Body of pancreas (tissue), 4 donors: ENCODE measurements at places on chromosomes 6 and 20.
A peak's percentile ranks its signal among the peaks of the same experiment; 100 is the strongest.

DNA sequence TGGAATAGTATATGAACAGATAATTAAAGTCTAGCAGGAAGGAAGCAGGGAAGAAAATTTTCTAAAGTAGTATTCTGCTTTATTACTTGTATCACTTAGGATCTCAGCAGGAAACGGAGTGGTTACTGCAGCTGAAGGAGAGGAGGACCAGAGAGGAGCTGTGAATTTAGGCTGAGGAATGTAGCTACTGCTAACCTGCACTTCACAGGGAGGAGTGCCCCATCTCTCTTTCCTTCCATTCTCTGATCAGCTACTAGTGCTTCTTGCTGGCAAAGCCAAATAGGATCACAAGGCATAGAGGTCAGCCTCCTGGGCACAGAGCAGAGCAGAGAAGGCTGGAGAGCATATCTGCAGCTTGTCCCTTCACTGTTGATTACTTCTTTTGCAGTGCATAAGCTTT, 205.3 kb upstream of the ASCC3 start:
- DNase-seq = no peak

DNA sequence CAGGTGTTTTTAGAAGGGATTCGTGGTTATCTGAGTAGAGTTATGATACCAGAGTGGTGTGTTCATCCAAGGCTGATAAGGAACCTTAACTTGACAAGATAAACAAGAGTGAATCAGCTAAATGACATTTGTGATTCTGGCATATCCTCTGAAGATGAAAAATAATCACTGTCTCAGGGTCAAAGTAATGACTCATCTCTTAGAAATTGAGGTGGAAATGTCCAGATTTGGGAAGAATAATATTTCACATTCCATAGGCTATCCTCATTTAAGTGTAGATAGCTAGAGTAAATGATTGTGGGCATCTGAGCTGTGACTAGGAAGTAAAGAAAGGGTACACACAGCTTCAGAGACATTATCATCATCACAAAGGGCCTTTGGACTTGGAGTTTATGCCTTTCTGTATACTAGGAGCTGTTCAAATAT, 255.7 kb downstream of the GJA1 start:
- DNase-seq = no peak

- DNase-seq = no peak
Measured at GRCh38 chr6:9405825-9406224, 970.5 kb upstream of the SLC35B3 start.

GRCh38 chr20:38296433-38296832, 7.5 kb upstream of the BPI start:
- DNase-seq = no peak

DNA sequence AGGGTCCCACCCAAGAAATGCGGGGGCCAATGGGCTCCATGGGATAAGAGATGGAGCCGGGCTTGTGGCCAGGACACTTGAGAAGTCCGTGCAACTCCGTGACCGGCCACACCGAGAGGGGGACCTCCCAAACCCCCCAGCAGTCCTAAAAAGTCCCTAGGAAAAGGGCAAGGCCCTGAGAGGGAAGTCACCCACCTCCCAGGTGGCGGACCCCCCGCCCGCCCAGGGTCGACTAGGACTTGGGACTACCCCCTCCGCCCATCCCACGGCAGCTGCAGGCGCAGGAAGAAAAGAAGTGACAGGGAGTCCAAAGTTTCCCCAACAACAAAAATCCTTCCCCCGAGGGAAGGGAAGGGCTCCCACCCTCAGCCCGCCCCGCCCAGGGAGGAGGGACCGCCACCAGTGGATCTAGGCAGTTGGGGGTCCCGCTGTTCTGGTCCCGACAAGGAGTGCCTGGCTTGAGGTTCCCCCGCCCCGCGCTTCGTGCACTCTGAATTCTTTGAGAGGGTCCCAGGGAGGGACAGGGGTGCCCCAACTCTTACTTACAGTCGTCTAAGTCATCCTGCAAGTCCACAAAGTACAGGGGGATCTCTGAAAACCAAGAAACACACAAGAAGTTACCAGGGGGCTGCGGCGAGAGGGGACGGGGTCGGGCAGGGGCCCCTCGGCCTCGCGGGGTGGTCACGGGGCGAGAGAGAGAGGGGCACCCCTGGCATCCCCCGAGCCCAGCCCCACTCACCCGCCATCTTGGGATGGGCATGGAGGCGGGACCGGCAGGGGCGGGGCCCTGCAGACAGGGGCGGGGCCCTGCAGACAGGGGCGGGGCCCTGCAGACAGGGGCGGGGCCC, 611 bp upstream of the RAB22A start:
- no peak for DNase-seq

DNA sequence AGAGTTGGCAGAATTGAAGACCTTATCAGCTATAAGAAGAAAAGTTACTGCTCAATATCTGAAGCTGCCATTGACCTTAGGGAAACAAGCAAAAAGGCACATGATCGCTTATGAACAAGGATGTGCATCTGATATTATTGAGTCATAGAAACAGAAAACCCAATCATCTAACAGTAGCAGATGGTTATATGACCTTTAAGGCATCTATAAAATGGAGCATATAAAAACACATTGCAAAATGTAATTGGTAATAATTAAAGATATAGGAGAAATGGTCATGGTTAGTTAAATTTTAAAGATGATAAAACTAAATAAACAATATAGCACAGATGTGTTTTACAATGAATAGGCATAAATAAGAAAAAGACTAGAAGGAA, 260.1 kb upstream of the TAB2 start:
- no peak for DNase-seq

- DNase-seq = no peak
Measured at GRCh38 chr20:36541768-36542488, 609 bp downstream of the MYL9 start.

DNA sequence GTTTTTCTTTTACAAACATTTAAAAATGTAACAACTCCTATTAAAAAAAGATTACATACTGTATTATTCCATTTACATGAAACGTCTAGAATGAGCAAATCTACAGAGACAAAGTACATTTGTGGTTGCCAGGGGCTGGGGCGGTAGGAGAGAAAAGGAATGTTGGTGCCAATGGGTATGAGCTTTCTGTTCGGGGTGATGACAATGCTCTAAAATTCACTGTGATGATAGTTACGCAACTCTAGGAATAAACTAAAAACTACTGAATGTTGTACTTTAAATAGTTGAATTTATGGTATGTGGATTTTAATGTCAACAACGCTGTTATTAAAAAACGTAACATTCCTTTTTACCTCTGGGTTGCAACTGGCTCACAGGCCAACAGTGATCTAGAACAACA, 211.1 kb downstream of the GMDS start:
- no peak for DNase-seq

DNA sequence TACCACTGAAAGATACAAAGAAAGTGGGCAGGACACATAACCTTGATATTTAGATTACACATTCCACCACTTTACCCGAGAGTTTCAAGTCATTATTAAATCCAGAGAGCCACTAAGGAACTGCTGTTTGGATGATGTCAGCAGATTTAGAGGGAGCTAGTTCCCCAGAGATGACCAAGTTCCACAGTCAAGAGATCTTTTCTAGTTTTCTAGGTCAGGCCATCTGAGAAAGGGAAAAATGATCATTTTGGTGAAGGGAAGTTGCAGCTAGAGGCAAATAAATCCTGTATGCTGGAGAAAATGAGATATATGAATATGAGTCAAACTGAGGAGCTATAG, 147.8 kb downstream of the HS3ST5 start:
- no peak for DNase-seq

GRCh38 chr6:125804264-125804663, 13.5 kb downstream of the NCOA7 start:
- no peak for DNase-seq

DNA sequence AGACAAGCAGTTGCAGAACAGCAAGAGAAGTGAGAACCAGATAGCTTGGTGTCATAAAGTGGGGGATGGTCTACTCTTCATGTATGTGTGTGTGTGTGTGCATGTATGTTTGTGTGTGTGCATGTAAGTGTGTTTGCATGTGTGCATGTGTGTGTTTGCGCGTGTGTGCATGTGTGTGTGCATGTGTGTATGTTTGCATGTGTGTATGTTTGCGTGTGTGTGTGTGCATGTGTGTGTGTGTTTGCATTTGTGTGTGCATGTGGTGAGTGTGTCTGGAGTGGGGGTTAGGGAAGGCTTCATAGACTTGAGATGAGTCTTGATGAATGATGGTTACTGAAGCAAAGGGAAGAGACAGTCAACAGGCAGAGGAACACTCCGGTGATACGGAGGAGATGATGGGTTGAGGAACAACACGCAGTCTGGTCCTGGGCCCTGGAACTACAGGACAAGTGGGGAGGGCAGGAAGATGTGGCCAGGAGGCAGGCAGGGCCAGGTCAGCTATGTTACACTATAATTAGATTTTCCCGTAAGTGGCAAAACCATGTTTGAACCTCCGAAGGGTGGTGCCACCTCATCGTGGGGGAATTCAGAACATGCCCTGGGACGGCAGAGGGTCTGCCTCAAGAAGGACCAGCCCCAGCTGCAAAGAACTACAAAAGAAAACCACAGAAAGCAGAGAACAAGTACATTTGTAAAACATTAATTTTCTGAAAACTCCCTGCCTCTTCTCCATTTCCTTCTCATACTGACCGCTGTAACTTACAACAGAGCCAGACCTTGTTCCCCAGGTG, 38.7 kb upstream of the PDE10A start:
- DNase-seq = no peak

- peak; percentile 98 for DNase-seq
Measured at GRCh38 chr20:4041748-4042411, 26.5 kb upstream of the RNF24 start.

DNA sequence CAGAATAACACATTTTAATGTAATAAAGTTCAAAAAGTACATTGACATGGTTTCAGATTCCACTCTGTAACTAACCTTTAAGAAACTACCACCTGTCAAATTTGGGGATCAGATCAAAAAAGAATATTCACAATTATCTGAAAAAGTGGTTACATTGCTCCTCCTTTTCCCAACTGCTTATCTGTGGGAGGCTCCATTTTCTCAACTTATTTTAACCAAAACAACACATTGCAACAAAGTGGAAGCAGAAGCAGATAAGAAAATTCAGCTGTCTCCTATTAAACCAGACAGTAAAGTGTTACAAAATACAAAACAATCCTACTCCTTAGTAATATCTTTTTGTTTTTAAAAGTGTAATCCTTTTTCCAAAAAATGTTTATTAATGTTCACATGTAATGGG, 61.4 kb downstream of the PDSS2 start:
- DNase-seq = no peak

DNA sequence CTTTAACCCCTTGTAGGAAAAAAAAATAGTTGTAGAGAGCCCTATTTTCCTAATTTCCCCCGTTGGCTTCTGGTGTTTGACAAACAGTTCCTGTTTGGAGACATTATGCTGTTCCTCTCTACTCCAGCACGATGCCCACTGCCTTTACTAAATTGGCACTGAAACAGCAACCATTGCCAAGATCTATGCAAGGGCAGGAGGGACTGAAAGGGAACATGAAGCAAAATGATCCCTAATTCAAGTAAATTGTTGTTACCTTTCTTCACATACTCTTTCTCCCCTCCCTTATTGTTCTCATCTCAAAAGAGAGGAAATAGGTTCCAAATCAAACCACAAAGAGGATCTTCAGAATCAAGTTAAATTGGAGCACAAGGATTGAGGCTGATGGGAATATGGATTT, 764.1 kb upstream of the MMS22L start:
- DNase-seq = no peak

GRCh38 chr6:53347250-53347920, 1.4 kb downstream of the ELOVL5 start:
- DNase-seq = peak; percentile 11

DNA sequence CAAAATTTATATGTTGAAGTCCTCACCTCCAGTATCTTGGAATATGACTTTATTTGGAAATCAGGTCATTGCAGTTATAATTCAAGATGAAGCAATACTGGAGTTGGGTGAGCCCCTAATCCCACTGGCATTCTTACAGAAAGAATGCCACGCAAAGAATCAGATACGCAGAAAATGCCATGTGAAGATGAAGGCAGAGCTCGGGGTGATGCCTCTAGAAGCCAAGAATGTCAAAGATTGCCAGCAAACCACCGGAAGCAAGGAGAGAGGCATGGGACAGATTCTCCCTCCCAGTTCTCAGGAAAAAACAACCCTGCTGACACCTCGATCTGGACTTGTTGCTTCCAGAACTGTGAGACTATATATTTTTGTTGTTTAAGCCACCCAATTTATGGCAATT, 273.4 kb upstream of the CITED2 start:
- no peak for DNase-seq

- DNase-seq = no peak
Measured at GRCh38 chr20:37071481-37071911, 24.3 kb downstream of the RBL1 start.

- no peak for DNase-seq
Measured at GRCh38 chr6:168239044-168239773, 80.4 kb downstream of the DACT2 start.

DNA sequence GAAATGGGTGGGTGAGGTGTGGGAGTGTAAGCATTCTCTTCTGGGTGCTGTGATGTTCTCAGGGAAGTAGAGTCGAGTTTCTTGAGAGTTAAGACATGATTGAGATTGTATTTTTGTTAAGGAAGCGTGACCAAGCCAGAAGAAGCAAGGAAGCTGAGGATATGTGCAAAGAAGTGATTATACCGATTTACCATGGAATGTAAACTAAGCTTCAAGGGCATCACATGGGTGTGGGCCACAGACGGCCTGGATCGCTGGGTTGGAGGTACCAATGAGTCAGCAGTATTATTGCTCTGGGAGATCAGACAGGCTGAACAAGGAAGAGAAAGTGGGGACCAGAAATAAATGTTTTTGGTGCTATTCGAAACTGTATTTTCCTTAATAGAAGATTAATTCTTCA, 184.1 kb upstream of the GMDS start:
- DNase-seq = no peak

GRCh38 chr20:56487216-56487615, 18.8 kb downstream of the RTF2 start:
- DNase-seq = peak; percentile 21

DNA sequence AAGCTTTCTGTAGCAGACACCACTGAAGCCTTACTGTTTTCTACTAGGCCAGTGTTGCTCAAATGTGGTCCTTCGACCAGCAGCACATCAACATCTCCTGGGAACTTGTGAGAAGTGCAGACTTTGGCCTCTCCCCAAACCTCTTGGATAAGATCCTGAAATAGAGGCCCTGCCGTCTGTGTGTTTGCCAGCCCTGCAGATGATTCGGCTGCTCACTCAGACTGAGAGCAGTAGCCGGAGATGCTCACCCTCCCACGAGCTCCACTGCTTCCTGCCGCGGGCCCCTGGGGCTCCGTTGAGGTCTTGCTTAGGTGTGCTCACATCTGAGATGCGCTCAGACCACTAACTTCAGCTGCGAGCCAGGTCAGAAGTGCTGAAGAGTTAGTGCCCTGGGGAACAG, 129.5 kb upstream of the SSTR4 start:
- no peak for DNase-seq

- no peak for DNase-seq
Measured at GRCh38 chr6:97586344-97586743, 303.3 kb upstream of the MMS22L start.

DNA sequence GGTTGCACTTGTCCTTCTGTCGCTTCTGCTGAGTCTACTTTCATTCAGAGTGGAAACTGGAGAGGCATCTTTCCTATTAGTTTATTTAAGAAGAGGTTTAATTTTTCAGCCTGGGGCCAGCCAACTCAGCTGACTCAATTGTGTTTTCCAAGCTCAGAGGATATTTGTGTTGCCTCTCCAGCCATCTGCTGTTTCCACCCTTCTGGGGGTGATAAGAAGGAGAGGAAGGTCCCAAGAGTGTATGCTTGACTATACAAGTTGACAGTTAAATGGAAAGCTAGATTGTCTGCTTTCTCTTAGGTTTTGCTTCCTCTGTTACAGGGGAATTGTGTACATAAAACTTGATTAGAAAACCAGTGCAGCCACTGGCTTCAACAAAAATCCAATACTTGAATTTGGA, 3.0 kb downstream of the PSMF1 start:
- DNase-seq = no peak
